ENCODE measurements at places on chromosomes 1 and 21.

DNA sequence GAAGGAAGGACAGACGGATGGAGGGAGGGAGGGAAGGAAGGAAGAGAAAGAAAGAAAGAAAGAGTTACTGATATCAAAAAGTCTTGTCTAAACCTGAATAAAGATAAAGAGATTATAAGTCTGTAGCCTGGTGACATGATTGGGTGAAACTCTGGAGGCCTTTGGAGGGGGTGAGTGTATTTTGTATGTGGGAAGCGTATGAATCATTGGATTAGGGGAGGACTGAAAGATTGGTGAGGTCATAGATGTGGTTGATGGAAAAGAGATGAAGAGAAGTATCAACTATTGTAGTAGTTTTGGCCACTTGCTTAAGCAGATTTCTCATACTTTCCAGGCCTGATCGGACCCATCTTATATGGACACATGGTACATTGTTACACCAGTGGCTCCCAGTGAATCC, 11.5 kb upstream of the KCNJ6 start:
- no peak for DNase-seq

- no peak for DNase-seq
Observed at GRCh38 chr1:18635891-18636595, 5.4 kb downstream of the PAX7 start.

- DNase-seq = no peak
Observed at GRCh38 chr1:97621955-97622354, 298.9 kb downstream of the DPYD start.

DNA sequence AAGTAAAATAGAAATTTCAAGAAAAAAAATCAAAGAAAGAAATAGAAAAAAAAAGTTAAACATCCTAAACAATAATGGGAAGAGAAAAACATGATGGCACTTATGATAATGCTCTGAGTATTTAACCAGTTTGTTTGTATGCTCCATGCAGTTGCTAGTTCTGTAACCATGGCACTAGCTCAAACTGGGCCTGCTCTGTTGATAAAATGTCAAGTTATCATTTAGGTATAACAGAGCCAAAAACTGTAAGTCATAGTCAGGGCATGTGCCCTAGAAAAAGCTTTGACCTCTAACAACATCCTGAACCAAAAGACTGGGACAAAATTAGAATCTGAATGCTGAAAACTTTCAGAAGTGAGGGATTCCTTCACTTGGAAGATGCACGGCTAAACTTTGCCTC, 148.9 kb downstream of the KCNT2 start:
- no peak for DNase-seq

DNA sequence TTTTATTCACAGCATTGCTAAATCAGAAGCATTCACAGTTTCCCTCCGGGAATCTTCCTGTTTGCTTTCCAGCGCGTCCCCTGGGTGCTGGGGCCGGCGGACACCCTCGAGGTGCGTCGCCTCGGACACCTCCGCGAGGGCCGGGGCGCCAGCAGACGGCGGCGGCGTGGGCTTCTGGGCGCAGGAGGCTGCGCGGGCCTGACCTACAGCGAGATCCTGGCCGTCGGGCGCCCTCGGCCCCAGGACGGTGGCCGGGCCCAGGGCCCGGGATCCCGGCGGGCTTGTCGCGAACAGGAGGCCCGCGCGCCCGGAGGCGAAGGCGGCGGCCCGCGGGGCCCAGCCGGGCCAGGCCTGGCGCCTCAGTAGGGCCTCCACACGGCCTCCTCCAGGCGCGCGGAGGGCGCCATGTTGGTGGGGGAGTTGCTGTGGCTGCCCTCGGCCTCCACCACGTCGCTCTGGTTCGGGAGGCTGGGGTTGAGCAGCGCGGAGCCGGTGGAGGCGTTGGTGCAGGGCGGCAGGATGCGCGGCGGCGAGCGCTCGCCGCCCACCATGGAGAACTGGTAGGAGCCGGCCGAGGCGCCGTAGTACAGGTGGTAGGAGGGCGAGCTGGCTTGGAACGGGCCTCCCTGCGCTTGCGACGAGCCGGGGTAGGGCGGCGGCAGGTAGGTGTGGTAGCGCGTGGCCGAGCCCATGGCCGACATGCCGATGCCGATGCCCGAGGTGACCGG, 123.1 kb downstream of the CLIC6 start:
- DNase-seq = no peak

DNA sequence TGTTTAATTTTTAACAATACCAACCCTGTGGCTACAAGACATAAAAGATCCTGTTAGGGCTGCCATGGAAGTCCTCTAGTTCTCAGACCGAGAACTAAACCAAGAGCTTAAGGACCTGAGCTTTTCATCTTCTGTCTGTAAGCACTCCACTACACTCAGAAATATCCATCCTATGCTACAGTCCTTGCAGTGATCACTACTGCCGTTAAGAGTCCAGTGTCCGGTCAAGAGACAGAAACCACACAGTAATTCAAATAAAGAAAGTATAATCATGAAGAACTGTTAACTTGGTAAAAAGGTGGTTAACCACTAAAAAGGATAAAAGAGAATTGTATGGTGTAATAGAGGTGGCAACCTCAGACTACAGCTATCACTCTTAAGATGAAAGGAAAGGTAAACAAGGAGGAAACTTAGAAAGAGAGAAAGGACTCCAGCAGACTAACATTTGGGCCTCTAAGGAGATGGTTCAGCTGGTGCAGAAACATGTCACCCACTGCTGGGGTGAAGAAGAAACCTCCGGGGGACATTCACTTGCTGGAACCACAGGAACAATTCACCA, 22.1 kb upstream of the PRDX6 start:
- no peak for DNase-seq

DNA sequence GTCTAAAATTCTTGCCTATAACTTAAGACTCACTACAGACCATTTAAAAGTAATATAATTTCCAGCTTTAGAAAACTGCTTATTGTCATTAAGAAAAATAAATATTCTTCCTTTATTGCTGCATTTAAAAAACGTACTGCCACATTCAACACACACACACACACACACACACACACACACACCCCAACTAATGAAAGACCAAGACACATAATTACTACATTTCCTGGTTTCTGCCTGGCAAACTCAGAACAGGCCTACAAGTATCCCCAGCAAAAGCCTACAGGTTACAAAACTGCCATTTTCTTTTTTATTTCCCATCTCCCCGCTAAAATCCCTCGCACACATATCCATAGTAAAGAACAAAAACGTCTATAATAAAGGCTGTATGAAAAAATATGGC, 1.5 kb downstream of the DENND2C start:
- no peak for DNase-seq

- no peak for DNase-seq
Observed at GRCh38 chr1:18466676-18467075, 14.1 kb upstream of the KLHDC7A start.

- DNase-seq = no peak
Observed at GRCh38 chr1:40997096-40997495, 17.6 kb downstream of the CTPS1 start.

DNA sequence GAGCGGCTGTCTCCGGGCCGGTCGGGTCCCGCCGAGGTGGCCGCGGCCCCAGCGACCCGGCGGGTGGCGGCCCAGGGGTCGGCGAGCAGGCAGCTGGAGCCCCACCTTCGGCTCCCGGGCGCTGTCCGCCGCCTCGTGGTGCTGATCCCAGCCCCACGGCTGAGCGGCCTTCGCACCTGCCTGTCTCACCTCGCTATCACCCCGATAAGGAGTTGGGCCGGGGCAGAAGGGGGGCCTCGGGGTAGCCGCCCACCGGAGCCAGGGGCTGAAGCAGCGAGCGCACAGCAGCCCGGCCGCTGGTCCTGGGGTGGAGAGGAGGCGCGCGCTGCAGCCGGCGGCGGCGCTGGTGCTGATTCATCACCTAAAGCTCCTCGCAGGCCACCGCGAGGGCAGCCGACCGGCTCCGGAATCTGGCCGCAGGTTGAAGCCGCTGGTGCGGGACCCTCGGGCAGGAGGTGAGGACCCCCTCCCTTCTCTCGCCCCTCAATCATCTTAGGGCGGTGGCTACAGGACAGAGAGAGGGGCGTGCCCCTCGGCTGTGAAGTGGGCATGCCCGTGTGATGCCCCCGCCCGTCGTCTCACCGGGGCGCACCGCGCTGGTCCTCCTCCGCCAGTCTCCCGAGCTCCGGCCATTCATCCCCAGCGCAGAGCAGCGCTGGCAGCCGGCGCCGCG, 575 bp downstream of the TRIM67 start:
- no peak for DNase-seq

DNA sequence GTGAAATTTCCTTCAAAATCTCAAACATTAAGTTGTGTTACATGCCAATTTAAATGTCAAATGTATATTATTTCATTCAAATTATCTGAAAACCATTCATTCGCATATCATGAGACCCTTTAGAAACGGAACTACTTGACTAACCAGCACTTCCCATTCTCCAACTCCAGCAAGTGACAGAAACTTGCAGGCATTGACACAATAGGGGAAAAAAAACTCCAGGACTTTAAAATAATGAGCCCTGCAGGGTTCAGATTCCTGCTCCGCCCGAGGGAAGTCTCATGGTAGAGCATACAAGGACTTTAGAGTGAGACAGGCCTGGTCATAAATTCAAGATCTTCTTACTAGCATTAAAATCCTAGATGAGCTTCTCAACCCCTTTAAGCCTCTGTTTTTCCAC, 138.9 kb downstream of the NR5A2 start:
- no peak for DNase-seq

DNA sequence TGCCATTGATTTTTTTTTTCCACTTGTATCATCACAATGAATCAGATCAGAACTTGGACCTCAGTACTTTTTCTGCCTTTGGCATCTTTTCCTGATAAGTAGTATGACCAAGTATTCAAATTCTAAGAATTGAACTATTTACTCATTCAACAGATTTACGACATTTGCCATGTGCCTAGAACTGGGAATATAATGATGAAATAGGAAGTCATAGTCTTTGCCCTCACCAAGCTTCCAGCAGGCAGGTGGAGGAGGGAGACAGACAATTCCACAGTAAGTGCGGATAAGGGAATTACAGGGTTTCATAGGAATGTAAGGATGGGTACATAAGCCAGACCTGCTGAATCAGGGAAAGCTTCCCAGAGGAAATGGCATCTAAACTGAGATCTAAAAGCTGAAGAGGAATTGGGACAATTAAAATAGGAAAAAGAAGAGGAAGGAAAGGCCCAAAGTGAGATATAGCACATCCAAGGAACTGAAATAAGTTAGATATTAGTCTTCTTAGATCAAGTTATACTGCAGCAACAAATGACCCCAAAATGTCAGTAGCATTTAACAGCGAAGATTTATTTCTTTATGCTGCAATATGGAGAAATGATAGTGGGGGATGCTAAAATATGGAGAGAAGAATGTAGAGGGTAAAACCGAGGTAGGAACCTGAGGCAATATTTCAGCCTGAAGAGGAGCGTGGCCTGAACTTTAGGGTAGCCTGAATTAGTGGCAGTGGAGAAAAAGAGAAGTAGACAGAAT, 5.3 kb upstream of the DDX59 start:
- DNase-seq = no peak

DNA sequence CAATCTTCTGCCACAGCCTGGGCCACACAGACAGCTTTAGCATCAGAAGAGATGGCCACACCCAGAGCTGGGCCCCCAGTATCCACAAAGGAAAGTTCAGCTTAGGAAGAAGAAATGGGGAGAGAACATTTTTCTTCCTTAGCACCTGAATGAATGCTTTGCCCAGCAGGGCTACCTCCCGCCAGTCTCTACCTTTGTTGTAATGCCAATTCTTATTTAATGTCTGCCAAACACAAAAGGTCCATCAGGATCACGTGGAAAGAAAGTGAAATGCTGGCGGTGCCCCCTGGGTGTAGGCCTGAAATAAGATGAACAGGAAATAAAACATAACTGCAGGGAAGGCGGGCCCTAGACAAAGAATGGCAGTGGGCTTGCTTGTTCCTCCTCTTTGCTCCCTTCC, 125.6 kb downstream of the CACNA1E start:
- no peak for DNase-seq
